ENCODE measurements at places on chromosomes 4 and X. TPM values are rescaled to one million over a fixed set of nuclear protein-coding genes. Genes with fewer than 3 reads are reported as not detected.

- H3K27ac ChIP-seq, result no peak overlapping the region
- H3K4me1 ChIP-seq, result peaks cover 2% of the 10 kb centered on the region
- no peaks in the 10 kb centered on the region for H3K27me3 ChIP-seq
- DNase-seq, result no peak
Observed at GRCh38 chr4:184268584-184269160, 51.0 kb upstream of the ENPP6 start.

GRCh38 chr4:184163813-184164212 lies 53.9 kb downstream of the ENPP6 start:
- DNase-seq, result peak; percentile 25
- H3K36me3 ChIP-seq, result no peaks in the 10 kb centered on the region
- H3K27me3 ChIP-seq, result no peaks in the 10 kb centered on the region
- no peaks in the 10 kb centered on the region for H3K4me1 ChIP-seq
- H3K4me3 ChIP-seq, result no peak overlapping the region
- no peak overlapping the region for H3K27ac ChIP-seq

- no peak overlapping the region for H3K4me3 ChIP-seq
- peaks cover 5% of the 10 kb centered on the region for H3K4me1 ChIP-seq
- H3K27me3 ChIP-seq, result no peaks in the 10 kb centered on the region
- peak; percentile 88 for DNase-seq
Observed at GRCh38 chr4:155552180-155552579, 114.5 kb upstream of the GUCY1A1 start.

GRCh38 chr4:17301266-17301665 lies 210.6 kb downstream of the QDPR start:
- no peaks in the 10 kb centered on the region for H3K27me3 ChIP-seq
- no peaks in the 10 kb centered on the region for H3K4me1 ChIP-seq
- no peak overlapping the region for H3K4me3 ChIP-seq
- DNase-seq, result no peak

PPARGC1A gene
- 0.15 TPM for total RNA-seq

DNA sequence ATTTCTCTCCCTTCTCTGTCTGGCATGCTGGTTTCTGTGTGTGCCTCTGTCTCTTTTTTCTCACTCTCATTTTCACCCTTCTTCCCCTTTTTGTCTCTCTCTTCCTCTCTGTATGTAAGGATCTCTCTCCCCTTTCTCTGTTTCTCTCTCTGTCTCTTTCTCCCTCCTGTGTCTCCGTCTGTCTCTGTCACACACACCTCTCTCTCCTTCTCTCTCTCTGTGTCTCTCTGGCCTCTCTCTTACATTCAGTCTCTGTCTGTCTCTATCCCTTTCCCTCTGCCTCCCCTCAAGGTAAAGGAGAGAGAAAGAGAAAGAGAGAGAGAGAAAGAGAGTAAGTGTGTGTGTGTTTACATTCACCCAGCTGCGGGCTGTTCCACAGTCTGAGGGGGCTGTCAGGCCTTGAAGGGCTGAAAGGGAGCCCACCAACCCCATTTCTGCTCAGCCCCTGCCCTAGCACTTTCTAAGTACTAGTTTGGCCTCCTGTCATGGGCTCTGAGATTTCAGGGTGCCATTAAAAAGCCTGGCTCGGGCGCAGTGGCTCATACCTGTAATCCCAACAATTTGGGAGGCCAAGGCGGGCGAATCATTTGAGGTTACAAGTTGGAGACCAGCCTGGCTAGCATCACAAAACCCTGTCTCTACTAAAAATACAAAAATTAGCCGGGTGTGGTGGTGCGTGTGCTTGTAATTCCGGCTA lies 9.6 kb upstream of the TSPYL2 start:
- H3K27ac ChIP-seq, result no peak overlapping the region
- no peak overlapping the region for H3K4me3 ChIP-seq
- H3K36me3 ChIP-seq, result no peaks in the 10 kb centered on the region
- H3K27me3 ChIP-seq, result no peaks in the 10 kb centered on the region

MAGEC1 gene
- 1.4 TPM for total RNA-seq

DNA sequence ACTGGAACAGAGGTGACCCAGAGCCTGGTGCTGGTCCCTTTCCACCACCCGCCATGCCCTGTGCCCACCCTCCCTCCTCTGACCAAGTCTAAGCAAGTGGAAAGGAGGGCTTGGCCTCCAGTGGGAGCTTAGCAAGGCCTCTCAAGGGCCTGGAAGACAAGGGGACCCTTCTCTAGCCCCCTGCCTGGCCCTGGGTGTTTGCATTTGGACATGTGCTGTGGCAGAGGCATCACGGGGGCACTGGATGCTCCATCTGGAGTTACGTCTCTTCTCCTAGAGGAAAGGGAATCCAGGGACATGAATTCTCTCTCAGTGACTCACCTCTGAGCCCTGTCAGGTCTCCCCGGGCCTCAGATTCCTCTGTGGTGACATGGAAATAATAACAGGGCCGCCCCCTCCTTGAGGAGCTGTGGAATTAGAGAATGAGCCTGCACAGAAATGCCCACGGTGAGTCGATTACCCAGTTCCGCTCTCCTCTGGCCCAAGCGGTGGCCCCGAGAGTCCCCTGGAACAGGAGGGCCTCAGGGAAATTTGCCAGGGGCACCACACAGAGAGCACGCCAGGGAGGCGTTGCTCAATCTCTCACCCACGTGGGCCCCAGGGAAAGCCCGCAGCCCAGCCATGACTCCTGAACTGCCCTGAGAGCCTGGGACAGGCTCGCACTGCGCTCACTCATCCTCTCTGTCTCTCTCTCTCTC lies 189.6 kb downstream of the BCOR start:
- H3K36me3 ChIP-seq, result no peaks in the 10 kb centered on the region
- peak overlapping the region; percentile 75 for H3K27ac ChIP-seq
- H3K4me1 ChIP-seq, result peaks cover 35% of the 10 kb centered on the region
- no peaks in the 10 kb centered on the region for H3K27me3 ChIP-seq
